ENCODE measurements at places on chromosomes 6 and 20. TPM values are rescaled to one million over a fixed set of nuclear protein-coding genes. Genes with fewer than 3 reads are reported as not detected.

DNA sequence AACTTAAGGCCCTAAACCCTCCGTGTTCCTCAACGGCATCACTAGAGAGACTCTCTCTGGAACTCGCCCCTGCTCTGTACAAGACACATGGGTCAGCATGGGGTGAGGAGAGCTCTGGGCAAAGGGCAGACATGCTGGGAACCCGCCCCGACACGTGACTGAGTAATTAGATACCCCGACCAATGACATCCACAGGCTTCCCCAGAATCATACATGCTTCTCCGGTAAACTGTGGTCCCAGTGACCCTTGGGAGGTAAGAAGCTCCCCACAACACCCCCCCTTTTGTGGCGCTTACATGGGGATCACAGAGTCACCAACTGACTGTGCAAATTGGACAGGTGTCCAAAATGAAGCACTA is 31.7 kb upstream of the RPS6KA2 start:
- no peak for DNase-seq

DNA sequence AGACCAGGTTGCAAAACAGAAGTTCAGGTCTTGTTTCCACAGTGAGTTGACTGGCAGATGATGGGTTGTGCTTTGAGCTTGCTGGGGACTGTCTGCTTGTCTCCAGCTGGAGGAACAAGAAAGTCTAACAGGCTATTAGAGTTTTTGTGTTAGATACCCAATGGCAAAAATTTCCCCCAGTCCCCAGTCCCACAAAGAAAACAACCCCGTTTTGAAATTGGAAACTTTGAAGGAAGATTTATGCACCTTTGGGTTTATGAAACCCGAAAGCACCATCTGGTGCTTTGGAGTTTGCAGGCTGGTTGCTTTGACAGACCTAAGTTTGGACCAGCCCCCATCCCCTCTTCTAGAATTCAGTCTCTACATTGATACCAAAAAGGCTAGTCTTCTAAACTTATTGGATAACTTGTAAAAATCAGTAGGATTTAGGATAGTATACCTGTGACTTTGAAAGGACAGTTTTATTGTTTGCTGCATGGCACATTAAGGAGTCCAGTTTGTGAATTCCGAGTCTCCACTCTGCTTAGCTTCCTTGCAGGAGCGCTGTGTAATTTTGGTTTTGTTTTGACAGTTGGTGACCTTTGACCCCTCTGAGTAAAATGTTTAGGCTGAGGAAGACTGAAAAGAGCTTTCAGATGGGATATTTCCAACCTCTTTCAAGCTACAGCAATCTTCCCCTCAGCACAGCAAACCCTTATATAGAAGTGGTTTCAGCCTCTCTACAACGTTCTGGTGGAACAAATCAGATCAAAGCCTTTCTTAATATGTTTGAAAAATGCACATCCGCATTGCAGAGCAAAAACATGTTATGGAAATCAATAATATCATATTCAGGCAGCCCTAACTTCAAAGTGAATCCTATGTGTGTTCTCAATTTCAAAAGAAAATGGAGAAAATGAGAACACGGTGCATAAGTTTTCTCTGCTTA is 25.5 kb upstream of the PRL start:
- no peak for DNase-seq

DNA sequence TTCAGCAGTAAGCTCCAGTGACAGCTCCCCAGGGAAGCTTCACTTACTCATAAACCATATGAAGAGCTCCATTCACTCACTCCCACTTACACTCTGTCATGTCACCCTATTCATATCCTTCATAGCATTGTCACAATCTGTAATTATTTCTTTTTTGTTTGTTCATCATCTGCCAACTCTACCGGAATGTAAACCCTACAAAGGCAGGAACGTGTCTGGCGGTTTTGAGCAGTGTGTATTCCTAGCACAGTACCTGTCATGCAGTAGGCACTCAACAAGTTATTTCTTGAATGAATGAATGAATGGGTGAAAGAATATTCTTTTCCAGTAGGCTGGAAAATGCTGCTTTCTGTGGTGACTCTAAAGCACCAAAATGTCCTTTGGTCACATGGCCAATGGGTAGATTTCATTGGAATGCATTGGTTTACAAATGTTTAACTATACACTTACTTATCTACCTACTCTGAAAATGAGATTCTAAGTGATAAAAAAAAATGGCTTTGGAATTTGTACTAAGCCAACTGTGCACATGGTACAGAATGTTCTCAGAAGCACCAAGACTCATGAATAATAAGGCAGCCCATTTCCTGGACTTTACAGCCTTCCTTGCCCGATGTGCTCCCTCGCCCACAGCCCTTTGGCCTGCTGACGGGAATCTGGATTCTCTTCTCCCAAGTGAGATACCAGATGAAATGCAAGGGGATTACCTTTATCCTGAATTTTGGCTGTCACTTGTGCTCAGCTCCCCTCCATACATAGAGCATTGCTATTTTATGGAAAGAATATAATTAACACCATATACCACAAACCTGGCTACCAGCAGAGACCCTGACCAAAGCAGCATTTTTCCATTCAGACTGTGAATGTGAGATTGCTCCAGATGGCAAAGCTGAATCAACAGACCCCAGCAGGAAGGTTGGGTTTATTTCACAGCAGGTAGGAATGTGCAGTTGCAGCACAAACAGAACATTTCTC is 273.3 kb downstream of the ALDH8A1 start:
- no peak for DNase-seq

DNA sequence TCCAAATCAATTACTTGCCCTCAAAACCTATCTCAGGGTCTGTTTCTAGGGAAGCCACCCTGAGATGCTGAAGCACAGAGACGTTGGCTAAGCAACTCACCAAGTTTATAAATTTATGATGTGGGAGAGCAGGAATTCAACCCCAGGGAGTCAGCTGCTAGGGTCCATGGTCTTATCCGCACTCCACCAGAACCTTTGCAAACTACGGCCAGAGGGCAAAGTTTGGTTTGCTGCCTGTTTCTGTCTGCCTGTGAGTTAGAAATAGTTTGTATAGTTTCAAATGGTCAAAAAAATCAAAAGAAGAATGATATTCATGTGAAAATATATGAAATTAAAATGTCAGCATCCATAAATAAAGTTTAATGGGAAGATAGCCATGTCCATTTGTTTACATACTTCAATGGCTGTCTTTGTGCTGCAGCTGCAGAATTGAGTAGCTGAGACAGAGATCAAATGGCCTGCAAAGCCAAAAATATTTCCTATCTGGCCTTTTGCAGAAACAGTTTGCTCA is 83.7 kb upstream of the ZFP64 start:
- no peak for DNase-seq

DNA sequence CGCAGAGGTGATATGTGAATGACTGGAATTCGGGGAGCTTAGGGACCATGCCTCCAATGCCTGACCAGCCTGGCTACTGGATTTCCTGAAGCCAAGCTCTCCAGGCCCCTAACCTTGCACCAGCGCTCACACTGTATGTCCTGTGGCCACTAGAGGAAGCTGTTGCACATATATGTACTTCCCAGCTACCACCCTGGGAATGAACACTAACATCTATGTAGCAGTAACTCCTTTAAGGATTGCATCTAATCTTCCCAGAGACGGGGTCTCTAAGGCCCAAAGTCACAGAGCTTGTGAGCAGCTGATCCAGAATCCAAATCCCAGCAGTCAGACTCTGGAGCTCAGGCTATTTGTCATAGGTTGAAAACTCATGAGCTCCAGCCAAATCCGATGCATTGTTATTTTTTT is 20.4 kb upstream of the BPIFB1 start:
- peak; percentile 51 for DNase-seq

- DNase-seq, result no peak
Observed at GRCh38 chr6:75213732-75214131, 7.9 kb upstream of the COL12A1 start.

DNA sequence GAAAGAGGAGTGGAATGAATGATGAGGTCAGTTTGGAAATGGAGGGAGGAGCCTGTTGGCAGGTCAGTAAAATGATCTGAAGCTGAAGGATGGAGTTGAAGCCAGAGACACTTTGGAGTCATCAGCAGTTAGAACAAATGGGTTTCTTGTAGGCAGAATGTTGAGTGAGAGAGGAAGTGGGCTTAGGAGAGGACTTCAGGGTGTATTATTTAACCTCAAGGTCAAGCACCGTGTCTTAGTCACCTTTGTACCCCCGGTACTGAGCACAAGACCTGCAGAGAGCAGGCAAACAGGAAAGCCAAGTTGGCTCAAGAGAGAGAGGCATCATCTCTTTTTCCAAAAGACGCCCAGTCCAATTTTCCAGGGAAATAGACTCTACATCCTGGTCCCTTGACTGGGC is 23.3 kb downstream of the C20orf173 start:
- DNase-seq, result no peak

GRCh38 chr20:8150591-8150990 is 18.5 kb downstream of the PLCB1 start:
- DNase-seq, result no peak

- no peak for DNase-seq
Observed at GRCh38 chr6:123519189-123519505, 117.6 kb downstream of the TRDN start.

Gene ESR1
- total RNA-seq, result not detected

Gene POM121L2
- 0.07 TPM for total RNA-seq

All from mesothelial cell of epicardium (in vitro differentiated cells).